ENCODE measurements at places on chromosomes 12 and 14. TPM values are rescaled to one million over a fixed set of nuclear protein-coding genes. Genes with fewer than 3 reads are reported as not detected.

MYBPC1 gene
- 10.0 TPM for total RNA-seq

MYO1H gene
- total RNA-seq = 0.41 TPM

PRKAG1 gene
- 60.1 TPM for total RNA-seq

TRPV4 gene
- total RNA-seq = 0.48 TPM

PDZRN4 gene
- 2.0 TPM for total RNA-seq

FZD10 gene
- 0.14 TPM for total RNA-seq

KCNC2 gene
- total RNA-seq = not detected

CLEC4A gene
- total RNA-seq = 1.1 TPM

ANKS1B gene
- total RNA-seq = 22.2 TPM

KRT72 gene
- not detected for total RNA-seq

PTPRO gene
- total RNA-seq = 11.0 TPM

OTX2 gene
- not detected for total RNA-seq

KRT78 gene
- not detected for total RNA-seq

FOXM1 gene
- 30.0 TPM for total RNA-seq

TAS2R7 gene
- not detected for total RNA-seq

BEST3 gene
- 0.27 TPM for total RNA-seq

RIN3 gene
- total RNA-seq = 26.2 TPM

ADIPOR2 gene
- 98.5 TPM for total RNA-seq

KLHDC1 gene
- total RNA-seq = 12.5 TPM

SAMD4A gene
- 82.1 TPM for total RNA-seq

ACVRL1 gene
- 132 TPM for total RNA-seq

ACSM4 gene
- not detected for total RNA-seq

VRTN gene
- not detected for total RNA-seq

RNASE4 gene
- 36.4 TPM for total RNA-seq

MEG3 gene
- 13.8 TPM for total RNA-seq

PAX9 gene
- total RNA-seq = 0.38 TPM

SLC10A1 gene
- total RNA-seq = not detected

DHRS2 gene
- 0.34 TPM for total RNA-seq

KERA gene
- not detected for total RNA-seq

LEMD3 gene
- total RNA-seq = 32.2 TPM

C1S gene
- 36.0 TPM for total RNA-seq

TMEM19 gene
- 41.7 TPM for total RNA-seq

INTS13 gene
- 15.0 TPM for total RNA-seq

TCL1B gene
- total RNA-seq = not detected

SVOP gene
- 0.31 TPM for total RNA-seq

NTS gene
- total RNA-seq = 0.92 TPM

PRKD1 gene
- 0.93 TPM for total RNA-seq

INHBC gene
- total RNA-seq = not detected

GPRC5A gene
- 326 TPM for total RNA-seq

IQSEC3 gene
- total RNA-seq = 2.3 TPM

KRR1 gene
- 34.8 TPM for total RNA-seq

MDM1 gene
- 11.5 TPM for total RNA-seq

DHRS1 gene
- 54.9 TPM for total RNA-seq

CCDC197 gene
- not detected for total RNA-seq

IL23A gene
- total RNA-seq = not detected

ABHD12B gene
- total RNA-seq = 3.1 TPM

MMP17 gene
- total RNA-seq = 5.3 TPM

TAMALIN gene
- total RNA-seq = 19.6 TPM
